ENCODE measurements at places on chromosomes 6 and 20.

DNA sequence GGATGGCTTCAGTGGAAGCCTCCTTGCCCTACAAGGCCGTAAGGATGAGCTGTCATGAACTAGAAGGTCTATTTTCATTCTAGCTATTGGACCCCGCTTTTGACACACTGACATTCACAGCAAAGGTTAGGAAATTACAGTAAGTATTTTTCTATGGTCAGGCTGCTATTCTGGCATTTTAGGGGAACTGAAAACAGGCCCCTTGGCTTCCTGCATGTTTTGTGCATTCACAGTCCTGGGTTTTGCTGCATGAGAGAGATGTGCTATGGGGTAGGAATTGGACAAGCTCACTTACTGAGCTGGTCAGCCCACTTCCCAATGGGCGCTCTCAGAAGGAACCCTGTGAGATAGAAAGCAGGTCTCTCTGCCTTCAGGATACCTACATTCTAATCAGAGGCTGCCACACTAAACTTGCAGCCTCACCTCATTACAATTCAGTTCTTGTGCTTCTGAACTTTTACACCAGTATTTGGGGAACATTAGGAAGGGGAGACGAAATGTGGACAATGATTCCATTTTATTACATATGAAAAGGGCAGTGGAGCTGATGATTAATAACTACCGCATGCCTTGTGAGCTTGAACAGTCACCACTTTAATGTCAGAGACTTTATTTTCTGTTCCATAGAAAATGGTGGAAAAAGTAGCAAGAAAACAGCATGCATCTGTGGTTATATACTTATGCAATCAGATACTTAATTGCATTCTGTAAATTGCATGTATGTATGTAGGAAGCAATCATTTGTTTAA lies 86.6 kb upstream of the TAB2 start:
- no peak for DNase-seq

DNA sequence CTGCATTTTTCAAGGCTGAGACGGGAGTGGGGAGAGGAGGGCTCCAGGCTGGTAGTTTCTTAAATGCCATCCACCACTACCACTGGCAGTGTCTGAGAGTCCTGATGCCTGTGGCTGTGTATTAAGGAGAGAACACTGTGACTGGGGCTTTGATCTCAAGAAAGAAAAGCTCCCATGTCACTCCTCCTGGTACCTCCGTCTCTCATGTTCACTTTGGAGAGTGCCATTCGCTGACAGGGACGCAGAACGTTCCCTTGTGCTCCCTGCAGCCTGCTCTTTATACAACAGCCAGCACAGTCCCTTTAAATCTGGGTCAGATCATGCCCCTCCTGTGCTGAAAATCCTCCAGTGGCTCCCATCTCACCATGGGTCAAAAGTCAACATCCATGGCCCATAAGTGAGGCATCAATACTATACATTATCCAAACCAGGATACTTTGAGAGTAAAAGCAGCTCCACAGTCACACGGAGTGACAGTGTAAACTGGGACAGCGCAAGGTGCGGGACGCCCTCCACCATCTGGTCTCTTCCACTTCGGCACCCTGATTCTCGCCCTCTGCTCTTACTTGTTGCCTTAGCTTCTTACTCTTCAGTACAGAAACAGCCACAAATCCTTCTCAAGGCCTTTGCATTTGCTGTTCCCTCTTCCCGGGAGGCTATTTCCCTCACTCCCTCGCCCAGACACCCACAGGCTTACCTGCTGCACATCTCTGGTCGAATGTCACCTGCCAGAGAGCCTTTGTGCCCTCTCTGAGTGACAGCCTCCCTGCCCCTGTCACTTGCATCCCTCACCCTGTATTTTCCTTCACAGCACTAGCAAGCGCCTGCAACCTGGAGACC lies 20.0 kb downstream of the PDYN start:
- DNase-seq = no peak

- no peak for DNase-seq
Observed at GRCh38 chr6:108277831-108278230, 17.0 kb upstream of the SNX3 start.

DNA sequence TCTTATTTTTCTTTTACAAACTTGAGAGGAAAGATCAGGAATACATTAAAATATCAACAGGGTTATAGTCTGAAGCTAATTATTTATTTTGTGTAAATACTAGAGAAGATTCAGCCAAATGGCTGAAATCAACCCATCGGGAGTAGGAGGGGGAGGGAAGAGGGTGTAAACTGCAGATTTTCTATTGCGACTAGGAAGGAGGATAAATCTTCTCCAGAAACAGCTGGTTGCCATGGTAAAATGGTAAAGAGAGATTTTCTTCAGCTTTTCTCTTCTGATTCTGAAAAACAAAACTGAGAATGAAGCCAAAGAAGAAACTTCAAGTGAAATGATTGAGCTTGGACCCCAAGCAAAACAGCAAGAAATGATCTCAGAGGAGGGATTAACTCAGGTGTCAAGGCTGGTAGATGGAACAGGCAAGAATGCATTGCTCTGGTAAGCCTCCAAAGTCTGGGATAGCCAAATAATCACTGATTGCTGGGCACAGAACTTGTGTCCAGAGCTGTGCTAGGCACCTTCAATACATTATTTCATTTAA lies 193.5 kb upstream of the SPTLC3 start:
- DNase-seq = no peak

DNA sequence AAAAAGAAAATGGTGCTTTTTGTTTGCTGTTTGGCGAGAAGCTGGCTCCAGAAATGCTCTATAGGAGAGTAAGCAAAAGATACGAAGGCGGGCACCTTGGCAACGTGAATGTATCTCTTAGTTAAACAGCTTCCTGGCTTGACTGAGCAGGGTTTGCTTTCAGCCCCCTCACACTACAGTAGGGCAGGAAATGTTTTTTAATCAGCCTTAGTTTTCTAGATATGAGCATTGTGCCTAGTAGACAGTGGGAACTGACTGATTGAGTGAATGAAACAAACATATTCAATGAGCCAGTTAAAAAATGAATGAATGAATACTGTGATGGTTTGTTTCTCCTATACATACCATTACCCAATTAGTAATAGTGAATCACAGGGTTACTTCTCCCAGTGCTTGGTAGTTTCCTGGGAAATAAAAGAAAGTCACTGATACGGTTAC lies 19.9 kb downstream of the CAP2 start:
- DNase-seq = no peak

GRCh38 chr6:3848925-3849605 lies at the start of gene FAM50B:
Gene FAM50B, plus strand, starts transcription at chr6:3849373. Its CDS starts 439 bp downstream, at chr6:3849812.
- peak; percentile 85 for DNase-seq

DNA sequence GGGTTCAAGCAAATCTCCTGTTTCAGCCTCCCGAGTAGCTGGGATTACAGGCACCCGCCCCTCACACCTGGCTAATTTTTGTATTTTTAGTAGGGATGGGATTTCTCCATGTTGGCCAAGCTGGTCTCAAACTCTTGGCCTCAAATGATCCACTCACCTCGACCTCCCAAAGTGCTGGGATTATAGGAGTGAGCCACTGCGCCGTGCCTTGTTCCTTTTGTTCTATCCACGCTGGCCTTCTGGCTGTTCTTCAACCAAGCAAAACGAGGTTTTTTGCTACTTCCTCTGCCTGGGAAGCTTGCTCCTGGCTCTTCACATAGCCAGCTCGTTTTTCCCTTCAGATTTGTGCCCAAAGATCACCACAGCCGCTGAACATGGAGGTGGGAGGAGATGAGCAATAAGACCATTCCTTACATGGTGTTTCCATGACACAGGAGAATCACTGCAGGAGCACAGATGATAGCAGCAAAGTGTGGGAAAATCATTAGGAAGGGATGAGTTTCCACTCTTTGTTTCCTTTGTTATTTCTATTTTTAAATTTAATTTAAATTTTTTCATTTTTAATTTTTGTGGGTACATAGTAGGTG lies 201.0 kb upstream of the ZNF217 start:
- no peak for DNase-seq

GRCh38 chr6:68326762-68327161 lies 308.3 kb upstream of the ADGRB3 start:
- no peak for DNase-seq

DNA sequence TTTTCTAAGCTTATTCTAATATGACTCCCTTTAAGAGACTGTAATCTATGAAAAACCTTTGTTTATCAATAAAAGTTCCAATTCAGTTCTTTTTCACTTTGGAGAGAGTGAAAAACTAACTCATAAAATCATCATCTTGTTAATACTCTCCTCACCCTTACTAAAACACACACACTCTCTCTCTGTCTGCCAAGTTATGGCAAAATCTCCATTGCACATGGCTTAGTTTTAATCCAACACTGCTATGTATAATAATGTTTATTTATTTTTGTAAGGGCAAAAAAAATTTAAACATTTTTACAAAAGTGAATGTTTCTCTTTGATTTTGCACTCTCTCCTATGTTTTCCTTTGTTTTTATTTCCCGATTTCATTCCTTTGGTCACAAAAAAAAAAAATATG lies 253.2 kb downstream of the BMP7 start:
- no peak for DNase-seq

DNA sequence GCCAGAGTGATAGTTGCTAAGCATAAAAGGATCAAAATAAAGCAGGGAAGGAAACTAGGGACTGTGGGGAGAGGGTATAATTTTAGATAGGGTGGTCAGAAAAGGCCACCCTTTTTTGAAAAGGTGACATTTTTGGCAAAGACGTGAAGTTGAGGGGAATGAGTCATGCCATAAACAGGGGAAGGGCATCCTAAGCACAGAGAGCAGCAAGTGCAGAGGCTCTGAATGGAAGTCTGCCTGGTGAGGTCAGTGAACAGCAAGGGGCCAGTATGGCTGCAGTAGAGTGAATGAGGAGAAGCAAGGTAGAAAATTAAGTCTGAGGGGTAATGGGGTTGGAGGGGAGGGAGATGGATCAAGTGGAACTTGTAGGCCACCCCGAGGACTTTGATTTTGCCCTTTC lies 2.4 kb downstream of the KLC4 start:
- no peak for DNase-seq

- no peak for DNase-seq
Observed at GRCh38 chr6:122660296-122660695, 50.1 kb downstream of the PKIB start.

- DNase-seq = peak; percentile 41
Observed at GRCh38 chr6:70884074-70884983, 72.5 kb downstream of the B3GAT2 start.

- DNase-seq = no peak
Observed at GRCh38 chr20:41468994-41469600, 102.5 kb upstream of the EMILIN3 start.

GRCh38 chr20:51536116-51537069 lies 6.1 kb downstream of the NFATC2 start:
- no peak for DNase-seq

- DNase-seq = no peak
Observed at GRCh38 chr20:25470045-25470444, 62.6 kb downstream of the GINS1 start.

GRCh38 chr6:149960488-149960887 lies 3.3 kb upstream of the ULBP1 start:
- no peak for DNase-seq

- DNase-seq = no peak
Observed at GRCh38 chr6:53598265-53598907, 53.5 kb upstream of the GCLC start.

DNA sequence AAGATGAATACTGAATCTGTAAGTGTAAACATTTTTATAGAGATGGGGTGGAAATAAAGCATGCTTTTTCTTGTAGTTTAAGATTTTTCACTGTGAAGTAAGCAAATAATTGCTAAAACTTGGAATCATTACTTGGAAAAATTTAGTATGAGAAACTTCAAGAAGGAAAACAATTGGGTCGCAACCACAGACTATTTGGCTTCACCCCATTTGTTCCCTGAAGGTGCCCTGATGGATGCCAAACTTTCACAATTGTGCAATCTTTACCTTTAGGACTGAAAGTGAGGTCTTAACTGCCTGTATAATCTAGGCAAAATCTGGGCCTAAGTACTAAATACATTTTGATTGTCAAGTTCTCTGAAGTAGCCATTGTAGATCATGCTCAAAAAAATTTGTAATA lies 330.1 kb downstream of the HDGFL1 start:
- DNase-seq = no peak

DNA sequence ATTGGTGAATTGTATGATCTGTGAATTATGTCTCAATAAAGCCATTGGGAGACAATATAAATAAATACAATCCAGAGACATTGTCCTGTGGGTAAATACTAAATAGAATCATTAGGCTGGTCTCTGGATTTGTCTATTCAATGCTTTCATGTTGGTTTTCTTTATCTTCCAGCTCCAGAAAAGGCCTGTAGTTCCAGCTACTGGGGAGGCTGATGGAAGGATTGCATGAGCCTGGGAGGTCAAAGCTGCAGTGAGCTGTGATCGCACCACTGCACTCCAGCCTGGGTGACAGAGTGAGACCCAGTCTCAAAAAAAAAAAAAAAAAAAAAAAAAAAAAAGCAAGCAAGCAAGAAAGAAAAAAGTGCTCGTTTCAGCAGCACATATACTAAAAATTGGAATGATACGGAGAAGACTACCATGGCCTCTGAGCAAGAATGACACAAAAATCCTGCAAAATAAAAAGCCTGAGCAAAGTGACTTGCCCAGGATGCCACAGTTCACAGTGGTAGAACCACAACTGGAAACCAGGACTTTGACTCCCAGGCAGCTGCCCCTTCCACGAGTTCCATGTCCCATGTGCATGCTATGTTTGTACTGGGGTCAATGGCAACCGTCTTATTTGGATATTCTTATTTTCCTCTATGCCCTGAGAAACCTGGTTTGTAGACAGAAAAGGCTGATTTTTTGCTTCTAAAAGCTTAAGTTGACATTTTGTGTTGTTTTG lies 33.6 kb upstream of the GMPR start:
- no peak for DNase-seq

DNA sequence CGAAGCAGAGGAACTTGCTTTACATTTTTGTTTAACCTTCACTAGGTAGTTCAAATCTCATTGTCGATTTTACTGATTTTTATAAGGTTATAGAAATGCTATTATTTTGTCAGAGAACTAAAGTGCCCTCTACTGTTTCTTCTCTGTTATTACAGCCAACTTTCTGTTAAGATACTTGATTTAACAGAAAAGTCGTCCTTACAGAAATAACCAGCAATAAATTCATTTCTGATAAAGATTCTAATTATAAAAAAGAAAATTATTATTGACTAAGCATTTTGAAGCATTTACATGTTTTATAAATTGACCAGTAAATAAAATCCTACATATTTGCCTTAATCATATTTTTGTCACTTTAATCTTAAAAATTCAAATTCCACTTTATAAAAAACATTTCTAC lies 60.8 kb downstream of the OGFRL1 start:
- DNase-seq = no peak

All from T-helper 9 cell (primary cell).